ENCODE measurements at places on chromosomes 16 and 17.

GRCh38 chr17:74243013-74243755 lies 29.8 kb downstream of the TTYH2 start:
- no peak for DNase-seq

DNA sequence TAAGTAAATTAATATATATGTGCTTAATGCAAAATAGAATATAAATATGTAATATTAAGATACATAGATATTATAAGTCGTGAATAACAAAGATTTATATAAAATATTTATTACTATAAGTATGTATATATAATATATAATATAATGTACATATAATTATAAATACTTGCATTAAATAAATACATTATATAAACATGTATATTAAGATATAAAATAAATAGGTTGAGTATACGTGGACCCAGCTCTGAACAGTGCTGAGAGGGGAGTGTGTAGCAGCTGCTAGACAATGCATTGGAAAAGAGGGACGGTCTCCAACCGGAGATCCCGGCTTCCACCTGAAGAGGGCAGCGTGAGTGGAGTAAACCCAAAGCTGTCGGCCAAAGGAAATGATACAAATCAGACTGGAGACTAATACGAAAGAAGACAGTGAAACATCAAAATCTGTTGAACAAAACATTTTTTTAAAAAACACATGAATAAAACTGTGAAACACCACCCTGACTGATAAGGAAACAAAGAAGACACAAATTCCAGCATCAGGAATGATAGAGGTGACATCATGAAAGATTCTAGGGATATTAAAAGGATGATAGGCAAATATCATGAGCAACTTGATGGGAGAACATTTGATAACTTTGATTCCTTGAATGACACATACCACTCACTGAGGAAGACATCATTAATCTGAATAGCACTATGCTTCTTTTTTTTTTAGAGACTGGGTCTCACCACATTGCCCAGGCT lies 125.4 kb upstream of the CHMP6 start:
- peak; percentile 75 for DNase-seq

DNA sequence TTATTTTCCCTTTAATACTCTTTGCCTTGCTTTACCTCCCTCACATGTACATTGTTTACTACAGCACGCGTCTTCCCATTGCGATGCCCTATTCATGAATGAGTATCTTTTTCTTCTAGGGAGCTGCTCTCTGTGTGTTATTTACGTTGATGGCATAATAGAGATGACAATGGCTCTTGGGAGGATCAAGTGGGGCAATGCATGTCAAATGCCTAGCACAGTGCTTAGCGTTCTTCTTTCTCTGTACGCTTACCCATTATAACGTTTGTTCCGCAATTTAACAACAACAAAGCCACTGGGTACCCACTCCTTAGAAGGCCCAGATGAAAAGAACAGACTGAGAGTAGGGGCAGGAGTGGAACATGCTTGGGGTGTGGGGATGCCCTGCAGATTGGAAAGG lies 271.6 kb upstream of the TNRC6C start:
- no peak for DNase-seq

GRCh38 chr17:28828294-28829040 lies 14.1 kb downstream of the FAM222B start:
- DNase-seq: no peak

DNA sequence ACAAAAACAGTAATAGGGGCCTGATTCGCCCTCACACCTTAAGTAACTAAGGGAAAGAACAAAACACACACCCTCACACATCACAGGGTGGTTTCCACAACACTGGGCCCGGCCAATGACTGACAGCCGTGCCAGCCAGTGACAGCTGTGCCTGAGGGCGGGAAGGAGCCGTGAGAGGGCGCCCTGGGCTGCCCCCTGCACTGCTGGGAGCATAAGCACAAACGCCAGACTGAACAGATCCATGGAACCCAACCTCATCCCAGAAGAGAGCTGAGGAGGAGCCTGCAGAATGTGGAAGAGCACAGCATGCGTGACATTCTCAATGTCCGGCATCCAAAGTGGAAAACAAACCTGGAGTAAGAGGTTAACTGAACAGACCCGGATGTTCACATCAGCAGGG lies 16.0 kb downstream of the CSNK1D start:
- no peak for DNase-seq

- no peak for DNase-seq
Observed at GRCh38 chr17:63634163-63634562, 11.9 kb downstream of the MAP3K3 start.

GRCh38 chr17:73575470-73576221 lies 68.6 kb downstream of the SDK2 start:
- DNase-seq: no peak

DNA sequence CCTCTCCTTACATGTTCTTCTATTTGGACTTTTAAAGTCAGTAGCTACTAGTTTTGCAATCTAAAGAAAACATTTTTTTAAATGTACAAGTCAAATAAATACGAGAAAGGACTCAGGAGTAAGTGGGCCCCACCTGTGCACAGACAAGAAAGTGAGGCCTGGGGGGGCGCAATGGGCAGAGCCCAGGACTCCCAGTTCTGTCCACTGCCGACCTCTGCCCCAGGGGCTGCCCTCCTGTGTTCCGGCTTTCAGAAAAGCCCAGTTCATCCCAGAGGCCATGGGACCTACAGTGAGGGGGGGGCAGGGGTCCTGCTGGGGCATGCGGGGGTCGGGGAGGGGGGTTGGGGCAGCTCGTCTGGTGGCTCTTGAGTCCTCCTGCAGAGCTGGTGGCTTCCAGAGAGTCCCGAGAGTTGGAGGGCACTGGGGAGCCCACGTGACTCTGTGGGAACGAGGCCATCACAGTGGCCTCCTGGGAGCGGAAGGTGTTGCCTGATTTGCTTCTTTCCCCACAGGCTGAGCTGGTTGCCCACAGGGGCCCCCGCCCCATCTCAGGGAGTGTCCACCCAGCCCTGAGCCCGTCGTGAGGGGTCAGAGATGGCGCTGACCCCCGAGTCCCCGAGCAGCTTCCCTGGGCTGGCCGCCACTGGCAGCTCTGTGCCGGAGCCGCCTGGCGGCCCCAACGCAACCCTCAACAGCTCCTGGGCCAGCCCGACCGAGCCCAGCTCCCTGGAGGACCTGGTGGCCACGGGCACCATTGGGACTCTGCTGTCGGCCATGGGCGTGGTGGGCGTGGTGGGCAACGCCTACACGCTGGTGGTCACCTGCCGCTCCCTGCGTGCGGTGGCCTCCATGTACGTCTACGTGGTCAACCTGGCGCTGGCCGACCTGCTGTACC lies 2.4 kb downstream of the UTS2R start:
- no peak for DNase-seq

- DNase-seq: peak; percentile 12
Observed at GRCh38 chr16:68711421-68712139, 25.5 kb upstream of the CDH1 start.

- no peak for DNase-seq
Observed at GRCh38 chr16:11880007-11880406, 28.7 kb upstream of the RSL1D1 start.

DNA sequence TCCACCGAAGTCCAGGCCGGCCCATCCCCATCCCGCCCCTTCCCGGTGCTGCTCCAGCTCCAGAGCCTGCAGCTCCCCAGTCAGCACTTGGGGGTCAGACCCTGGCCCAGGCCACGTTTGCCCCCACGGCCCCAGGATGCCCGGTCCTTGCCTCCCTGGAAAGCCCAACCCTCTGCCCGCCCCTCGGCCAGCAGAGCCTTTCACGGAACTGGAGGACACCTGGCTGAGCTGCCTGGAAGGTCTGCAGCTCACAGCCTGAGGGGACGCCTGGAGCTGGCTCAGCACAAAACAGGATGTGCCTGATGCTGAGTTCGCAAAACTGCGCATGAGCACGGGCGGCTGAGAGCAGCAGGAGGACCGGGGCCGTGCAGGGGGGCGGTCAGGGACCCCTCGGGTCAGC lies 29.7 kb upstream of the SSTR5 start:
- DNase-seq: no peak

- no peak for DNase-seq
Observed at GRCh38 chr16:3001316-3001715, 11.4 kb upstream of the CLDN9 start.

GRCh38 chr16:50305441-50306061 lies 39.2 kb downstream of the ADCY7 start:
- DNase-seq: no peak

DNA sequence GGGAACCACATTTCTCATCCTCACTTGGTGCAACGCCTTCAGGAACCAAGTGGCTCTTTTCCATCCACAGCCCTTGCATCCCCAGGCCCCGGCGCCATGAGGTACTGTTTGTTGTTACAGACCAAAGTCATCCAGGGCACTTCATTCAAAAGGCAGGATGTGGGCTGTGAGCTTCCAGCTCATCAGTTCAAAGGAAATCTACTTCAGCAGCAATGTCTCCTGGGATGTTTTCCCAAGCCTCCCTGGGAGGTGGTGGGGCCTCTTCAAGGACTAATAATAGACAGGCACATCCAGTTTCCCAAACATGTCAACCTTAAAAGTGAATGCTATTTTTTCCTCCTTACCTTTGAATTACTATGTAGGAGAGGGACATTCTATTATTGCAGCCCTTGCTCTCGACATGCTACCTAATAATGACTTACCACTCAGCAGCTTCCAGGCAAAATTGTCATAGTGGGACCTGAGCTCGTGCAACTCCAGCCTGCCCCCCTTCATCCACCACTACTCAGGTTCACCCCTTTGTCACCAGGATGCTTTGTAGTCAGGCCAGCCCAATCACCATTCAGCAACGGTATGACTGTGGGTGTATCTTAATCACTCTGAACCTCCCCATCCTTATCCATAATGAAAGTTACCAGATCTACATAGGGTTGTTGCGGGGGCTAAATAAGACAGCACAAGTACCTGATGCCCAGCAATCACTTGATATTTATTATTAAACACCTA lies 1.7 kb upstream of the PRKCB start:
- DNase-seq: no peak

- no peak for DNase-seq
Observed at GRCh38 chr17:49991409-49991808, 3.6 kb downstream of the DLX3 start.

- no peak for DNase-seq
Observed at GRCh38 chr17:16456742-16457316, 35.2 kb downstream of the LRRC75A start.

All from activated naive CD4-positive, alpha-beta T cell treated with anti-CD3 and anti-CD28 coated beads, Interleukin-2, amount 50 U/mL, for 72 hours (primary cell).